ENCODE measurements at places on chromosomes 16 and 17. TPM values are rescaled to one million over a fixed set of nuclear protein-coding genes. Genes with fewer than 3 reads are reported as not detected.

The CFAP97D1 gene
- not detected for total RNA-seq

The RFFL gene
- total RNA-seq = 22.7 TPM

The TP53TG3E gene
- total RNA-seq = not detected

The NPIPA2 gene
- not detected for total RNA-seq

The PLLP gene
- total RNA-seq = 42.3 TPM

The KRT33A gene
- not detected for total RNA-seq

The NPEPPS gene
- 104 TPM for total RNA-seq

The CDC27 gene
- total RNA-seq = 61.9 TPM

The CCL4 gene
- total RNA-seq = 1.8 TPM

GRCh38 chr17:78873519-78874340 lies 29.3 kb downstream of the CEP295NL start:
- no peaks in the 10 kb centered on the region for H3K27me3 ChIP-seq
- H3K27ac ChIP-seq = no peak overlapping the region
- H3K36me3 ChIP-seq = no peaks in the 10 kb centered on the region
- DNase-seq = no peak
- no peaks in the 10 kb centered on the region for H3K4me1 ChIP-seq

GRCh38 chr17:51046046-51046445 lies 74.6 kb downstream of the SPAG9 start:
- H3K36me3 ChIP-seq = no peaks in the 10 kb centered on the region
- DNase-seq = no peak
- H3K4me1 ChIP-seq = peaks cover 3% of the 10 kb centered on the region
- H3K27ac ChIP-seq = peak overlapping the region; percentile 85

GRCh38 chr17:20995164-20995872 lies 47.5 kb downstream of the USP22 start:
- no peaks in the 10 kb centered on the region for H3K36me3 ChIP-seq
- no peak overlapping the region for H3K27ac ChIP-seq
- DNase-seq = peak; percentile 5
- H3K4me3 ChIP-seq = no peak overlapping the region
- no peaks in the 10 kb centered on the region for H3K27me3 ChIP-seq

DNA sequence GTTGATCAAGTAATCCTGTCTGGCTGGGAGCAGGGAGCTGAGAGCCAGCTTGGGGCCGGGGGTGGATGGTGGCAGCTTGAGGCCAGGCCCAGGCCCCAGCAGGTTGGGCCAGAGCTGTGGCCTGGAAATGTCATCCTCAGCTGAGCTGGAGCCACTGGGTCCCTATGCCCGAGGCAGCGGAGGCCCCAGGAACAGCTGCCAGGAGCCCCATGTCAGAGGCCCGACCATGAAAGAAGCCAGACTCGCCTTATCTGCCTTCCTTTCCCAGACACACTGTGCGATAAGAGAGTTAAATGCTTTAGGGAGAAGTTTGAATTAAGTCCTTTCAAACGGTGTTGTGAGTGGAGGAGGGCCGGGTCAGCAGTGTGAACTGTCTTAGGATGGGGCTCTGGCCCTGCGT lies 3.5 kb downstream of the SMTNL2 start:
- peak; percentile 63 for DNase-seq
- H3K27ac ChIP-seq = peak overlapping the region; percentile 89
- no peak overlapping the region for H3K4me3 ChIP-seq

GRCh38 chr16:82675300-82675699 lies 48.5 kb downstream of the CDH13 start:
- H3K27ac ChIP-seq = no peak overlapping the region
- no peaks in the 10 kb centered on the region for H3K4me1 ChIP-seq
- H3K27me3 ChIP-seq = no peaks in the 10 kb centered on the region
- H3K4me3 ChIP-seq = no peak overlapping the region
- H3K36me3 ChIP-seq = no peaks in the 10 kb centered on the region

GRCh38 chr17:5110816-5111215 lies 862 bp downstream of the ZNF232 start:
- H3K4me1 ChIP-seq = peaks cover 7% of the 10 kb centered on the region
- peak; percentile 27 for DNase-seq
- H3K36me3 ChIP-seq = peaks cover 5% of the 10 kb centered on the region
- no peaks in the 10 kb centered on the region for H3K27me3 ChIP-seq
- H3K4me3 ChIP-seq = peak overlapping the region; percentile 66

- H3K27ac ChIP-seq = no peak overlapping the region
- DNase-seq = no peak
- no peaks in the 10 kb centered on the region for H3K4me1 ChIP-seq
- H3K27me3 ChIP-seq = no peaks in the 10 kb centered on the region
Measured at GRCh38 chr16:78278056-78278450, 178.6 kb downstream of the WWOX start.

- no peak overlapping the region for H3K27ac ChIP-seq
- H3K36me3 ChIP-seq = no peaks in the 10 kb centered on the region
- H3K4me1 ChIP-seq = peaks cover 5% of the 10 kb centered on the region
- no peak overlapping the region for H3K4me3 ChIP-seq
Measured at GRCh38 chr17:45277216-45277849, 15.4 kb upstream of the SPATA32 start.

DNA sequence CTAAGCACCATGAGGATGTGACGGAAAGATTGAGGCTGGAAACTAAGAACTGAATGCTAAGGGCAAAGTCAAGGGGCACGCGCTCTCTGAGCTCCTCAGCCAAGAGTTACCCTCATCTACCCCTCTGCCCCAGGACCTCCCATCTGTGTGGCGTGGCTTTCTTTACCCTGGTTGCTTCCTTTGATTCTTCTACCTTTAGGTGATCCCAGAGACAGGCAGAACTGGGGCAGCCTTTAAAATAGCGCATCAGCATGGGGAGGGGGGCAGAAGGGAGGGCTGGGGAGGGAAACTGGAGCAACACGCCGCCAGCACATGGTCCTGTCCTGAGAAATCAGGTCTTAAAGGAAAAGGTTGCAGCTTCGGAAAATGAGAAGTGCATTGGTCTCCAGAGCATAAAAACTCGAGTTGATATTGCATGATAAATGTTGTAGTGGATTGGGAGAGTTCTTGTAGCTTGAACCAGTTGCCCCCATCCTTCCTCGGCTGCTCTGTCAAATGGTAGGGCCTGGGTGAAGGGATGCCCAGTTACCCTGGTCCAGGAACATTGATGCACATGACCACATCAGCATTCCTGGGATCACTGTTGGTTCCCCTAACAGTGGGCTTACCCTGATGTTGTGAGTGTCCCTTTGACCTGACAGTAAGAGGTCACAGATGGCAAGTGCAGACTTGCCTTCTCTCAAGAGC lies 29.7 kb downstream of the LDHD start:
- peaks cover 24% of the 10 kb centered on the region for H3K4me1 ChIP-seq
- peak overlapping the region; percentile 0 for H3K27ac ChIP-seq
- H3K4me3 ChIP-seq = no peak overlapping the region
- no peaks in the 10 kb centered on the region for H3K36me3 ChIP-seq

GRCh38 chr17:36464765-36465088 lies 21.8 kb upstream of the ZNHIT3 start:
- no peaks in the 10 kb centered on the region for H3K4me1 ChIP-seq
- H3K27me3 ChIP-seq = peaks cover 38% of the 10 kb centered on the region
- no peak overlapping the region for H3K27ac ChIP-seq
- no peak for DNase-seq
- H3K36me3 ChIP-seq = no peaks in the 10 kb centered on the region
- H3K4me3 ChIP-seq = no peak overlapping the region

DNA sequence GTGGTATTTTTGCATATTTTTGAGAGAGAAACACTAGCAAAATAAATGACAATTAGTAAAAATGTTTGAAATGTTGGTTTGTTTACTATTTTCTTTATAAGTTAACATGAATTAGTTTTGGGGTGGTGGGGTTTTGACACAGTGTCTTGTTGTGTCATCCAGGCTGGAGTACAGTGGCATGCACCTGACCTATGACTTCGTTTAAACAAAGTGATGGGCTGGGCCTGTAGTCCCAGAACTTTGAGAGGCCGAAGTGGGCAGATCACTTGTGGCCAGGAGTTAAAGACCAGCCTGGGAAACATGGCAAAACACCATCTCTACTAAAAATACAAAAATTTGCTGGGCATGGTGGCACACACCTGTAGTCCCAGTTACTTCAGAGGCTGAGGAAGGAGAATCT lies 17.9 kb upstream of the HEATR3 start:
- no peaks in the 10 kb centered on the region for H3K4me1 ChIP-seq
- H3K36me3 ChIP-seq = no peaks in the 10 kb centered on the region
- no peaks in the 10 kb centered on the region for H3K27me3 ChIP-seq
- no peak overlapping the region for H3K27ac ChIP-seq

DNA sequence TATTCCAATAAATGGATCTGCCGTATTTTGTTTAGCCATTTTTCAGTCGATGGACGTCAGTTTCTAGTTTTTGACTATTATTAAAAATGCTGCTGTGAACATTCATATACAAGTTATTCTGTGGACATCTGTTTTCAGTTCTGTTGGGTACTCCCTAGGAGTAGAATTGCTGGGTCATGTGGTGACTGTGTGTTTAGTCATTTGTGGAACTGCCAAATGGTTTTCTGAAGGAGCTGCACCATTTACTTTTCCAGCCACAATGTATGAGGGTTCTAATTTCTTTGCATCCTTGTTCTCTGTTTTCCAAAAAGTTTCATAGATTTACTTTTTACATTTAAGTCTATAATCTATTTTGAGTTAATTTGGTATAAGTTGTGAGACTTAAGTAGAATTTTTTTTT lies 29.5 kb downstream of the CYLD start:
- no peaks in the 10 kb centered on the region for H3K27me3 ChIP-seq
- no peaks in the 10 kb centered on the region for H3K4me1 ChIP-seq
- no peak overlapping the region for H3K27ac ChIP-seq
- no peak overlapping the region for H3K4me3 ChIP-seq
